Thymus (tissue), 14 donors: ENCODE measurements at places on chromosomes 2 and 18.

DNA sequence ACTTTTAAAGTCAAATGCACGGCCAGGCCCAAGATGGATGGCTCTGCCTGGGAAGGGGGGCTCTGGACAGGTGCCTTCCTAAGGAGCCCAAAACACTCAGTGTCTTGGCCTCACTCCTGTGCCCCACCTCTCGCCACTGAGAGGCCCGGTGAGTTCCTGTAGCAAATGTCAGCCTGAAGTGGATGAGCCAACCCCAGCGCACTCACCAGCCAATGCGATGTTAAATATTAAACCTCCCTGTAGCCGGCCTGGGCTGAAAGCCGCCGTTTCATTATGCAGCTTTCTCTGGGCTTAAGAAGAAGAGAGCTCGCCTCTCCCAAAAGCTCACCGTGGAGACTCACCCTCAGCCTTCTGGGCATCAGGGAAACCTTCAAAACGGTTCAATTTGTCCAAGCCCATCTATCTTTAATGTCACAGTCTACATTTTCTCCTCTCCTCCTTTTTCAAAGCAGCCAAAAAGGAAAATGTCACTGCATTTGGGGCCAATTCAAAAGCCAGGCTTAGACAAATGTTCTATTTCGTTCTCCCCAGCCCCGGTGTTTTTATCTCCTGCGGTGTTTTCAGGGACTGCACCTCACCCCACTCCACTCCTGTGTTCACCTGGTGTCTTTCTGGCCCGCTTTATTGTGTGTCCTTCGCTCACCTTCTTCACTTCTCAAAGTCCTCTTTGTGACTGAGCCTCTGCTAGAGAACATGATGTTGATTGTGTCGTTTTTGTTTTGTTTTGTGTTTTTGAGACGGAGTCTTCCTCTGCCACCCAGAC is 124.0 kb downstream of the NRP2 start:
- H3K27ac ChIP-seq: no peak overlapping the region
- H3K4me3 ChIP-seq: no peak overlapping the region
- no peaks in the 10 kb centered on the region for H3K36me3 ChIP-seq
- no peaks in the 10 kb centered on the region for H3K4me1 ChIP-seq
- DNase-seq: no peak

- H3K4me1 ChIP-seq: peaks cover 2% of the 10 kb centered on the region
- no peak overlapping the region for H3K4me3 ChIP-seq
- H3K36me3 ChIP-seq: no peaks in the 10 kb centered on the region
These were observed 102.0 kb upstream of the PPP1CB start for GRCh38 chr2:28649481-28650265.

DNA sequence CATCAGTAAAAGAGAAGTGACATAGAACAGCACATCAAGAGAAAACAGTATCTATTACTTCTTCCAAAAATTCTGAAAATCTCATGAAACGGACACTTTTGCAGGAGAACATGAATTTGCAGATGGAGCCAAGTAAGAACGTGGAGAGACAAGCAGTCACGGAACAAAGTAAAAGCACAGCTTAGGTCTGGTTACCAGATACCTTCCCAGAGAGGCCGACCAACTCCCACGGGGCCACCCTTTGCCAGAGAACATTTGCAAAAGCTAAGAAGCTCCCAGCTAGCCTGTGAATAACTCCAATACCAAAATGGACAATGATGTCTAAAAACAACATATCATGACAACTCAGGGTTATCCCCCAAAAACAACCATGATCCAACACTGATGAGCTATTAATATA is 38.9 kb downstream of the THAP4 start:
- no peaks in the 10 kb centered on the region for H3K27me3 ChIP-seq
- H3K36me3 ChIP-seq: peaks cover 46% of the 10 kb centered on the region
- H3K4me1 ChIP-seq: no peaks in the 10 kb centered on the region
- DNase-seq: no peak
- no peak overlapping the region for H3K4me3 ChIP-seq

DNA sequence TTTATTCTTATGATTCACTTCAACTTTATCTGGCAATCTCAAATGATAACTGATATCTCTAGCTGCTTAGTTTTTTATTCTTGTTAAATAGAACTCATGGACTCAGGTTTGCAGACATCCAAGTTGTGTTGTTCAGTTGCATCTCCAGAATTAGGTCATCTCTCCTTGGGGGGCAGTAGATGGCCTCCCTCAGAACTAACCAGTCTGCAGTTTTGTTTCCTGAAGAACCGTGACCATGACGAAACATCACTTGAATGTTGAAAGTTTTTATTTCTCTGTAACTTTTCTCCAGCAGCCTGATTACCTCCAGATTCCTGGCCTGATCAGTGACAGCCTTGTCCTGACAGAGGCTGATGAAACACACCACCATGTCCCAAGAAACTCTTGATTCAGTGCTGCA is 321.5 kb downstream of the GALNT13 start:
- no peak overlapping the region for H3K4me3 ChIP-seq
- no peaks in the 10 kb centered on the region for H3K36me3 ChIP-seq
- no peaks in the 10 kb centered on the region for H3K27me3 ChIP-seq
- H3K4me1 ChIP-seq: no peaks in the 10 kb centered on the region
- no peak overlapping the region for H3K27ac ChIP-seq

- H3K36me3 ChIP-seq: no peaks in the 10 kb centered on the region
- H3K27ac ChIP-seq: no peak overlapping the region
- H3K27me3 ChIP-seq: no peaks in the 10 kb centered on the region
- H3K4me1 ChIP-seq: no peaks in the 10 kb centered on the region
- H3K4me3 ChIP-seq: no peak overlapping the region
These were observed 21.5 kb upstream of the GPC1 start for GRCh38 chr2:240413813-240414429.

DNA sequence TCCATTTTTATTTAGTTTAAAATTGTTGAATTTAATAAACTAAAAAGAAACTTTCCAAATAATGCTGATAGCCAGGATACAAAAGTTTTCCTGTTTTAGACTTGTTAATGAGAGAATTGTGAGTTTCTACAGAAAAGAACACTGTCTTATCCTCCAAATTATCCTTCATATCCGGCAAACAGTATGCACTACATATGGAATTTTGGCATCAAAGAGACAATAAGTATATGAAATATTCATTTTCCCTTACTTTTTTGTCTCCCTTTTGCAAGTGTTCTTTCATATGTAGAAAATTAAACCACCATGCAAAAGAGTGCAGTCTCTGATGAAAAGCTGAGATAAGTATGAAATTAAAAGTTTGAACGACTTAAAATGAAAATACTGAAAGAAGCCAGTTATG is 159.4 kb downstream of the UBE2E3 start:
- peaks cover 10% of the 10 kb centered on the region for H3K4me1 ChIP-seq
- no peak for DNase-seq
- H3K27ac ChIP-seq: no peak overlapping the region
- H3K36me3 ChIP-seq: peaks cover 2% of the 10 kb centered on the region
- no peaks in the 10 kb centered on the region for H3K27me3 ChIP-seq

DNA sequence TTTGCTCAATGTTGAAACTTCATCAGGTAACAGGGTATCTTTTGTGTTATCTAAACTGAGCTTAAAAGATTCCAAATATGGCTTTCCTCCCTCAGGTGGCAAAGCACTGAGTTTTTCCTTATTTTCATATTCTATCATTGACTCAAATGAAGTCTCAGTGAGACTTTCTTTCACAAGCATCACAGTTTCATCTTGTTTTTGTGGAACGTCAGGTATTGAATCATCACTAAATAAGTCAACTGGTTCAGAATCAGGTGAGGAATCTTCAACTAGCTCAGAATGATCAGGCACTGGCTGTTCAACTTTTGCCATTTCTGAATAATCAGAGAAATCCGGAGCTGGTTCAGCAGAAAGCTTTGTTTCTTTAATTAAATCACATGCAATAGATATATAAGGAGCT is 24.6 kb downstream of the RTN4 start:
- no peak overlapping the region for H3K27ac ChIP-seq
- DNase-seq: no peak
- no peaks in the 10 kb centered on the region for H3K27me3 ChIP-seq
- H3K4me3 ChIP-seq: no peak overlapping the region
- H3K4me1 ChIP-seq: peaks cover 14% of the 10 kb centered on the region
- no peaks in the 10 kb centered on the region for H3K36me3 ChIP-seq

DNA sequence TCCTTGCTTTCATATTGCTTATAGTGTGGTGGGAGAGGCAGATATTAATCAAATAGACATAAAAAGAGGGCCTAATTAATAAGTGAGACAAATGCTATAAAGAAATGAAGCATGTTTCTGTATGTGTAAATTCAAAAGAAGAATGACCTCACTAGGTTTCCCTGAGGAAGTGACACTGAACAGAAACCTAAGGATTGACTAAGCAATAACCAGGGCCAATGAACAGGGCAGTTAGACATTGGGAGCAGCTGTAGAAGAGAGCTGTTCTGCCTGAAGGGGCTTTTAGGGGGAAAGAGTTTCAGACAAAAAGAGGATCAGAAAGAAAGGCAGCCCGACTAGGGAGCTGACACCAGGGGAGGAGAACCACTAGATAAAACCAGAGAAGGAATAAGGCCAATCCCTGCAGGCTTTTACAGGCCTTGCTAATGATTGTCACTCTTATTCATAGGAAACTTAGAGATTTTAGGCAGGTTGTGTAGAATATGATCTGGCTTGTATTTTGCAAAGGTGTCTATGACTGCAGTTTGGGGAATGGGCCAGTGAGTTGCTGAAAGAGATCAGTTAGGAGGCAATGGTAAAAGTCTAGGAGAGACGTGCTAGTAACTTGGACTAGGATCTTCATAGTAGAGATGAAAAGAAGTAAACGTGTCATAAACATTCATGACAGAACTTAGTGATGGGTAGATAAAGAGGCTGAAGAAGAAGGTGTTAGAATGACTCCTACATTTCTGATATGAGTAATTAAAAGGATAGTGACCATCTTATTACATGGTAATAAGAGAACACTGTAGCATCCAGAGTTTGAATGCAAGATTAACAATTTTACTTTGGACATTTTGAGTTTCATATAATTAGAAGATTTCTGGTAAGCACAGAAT is 26.8 kb upstream of the NABP1 start:
- no peaks in the 10 kb centered on the region for H3K4me1 ChIP-seq
- no peaks in the 10 kb centered on the region for H3K27me3 ChIP-seq
- DNase-seq: no peak
- no peak overlapping the region for H3K27ac ChIP-seq
- no peaks in the 10 kb centered on the region for H3K36me3 ChIP-seq

- H3K27me3 ChIP-seq: no peaks in the 10 kb centered on the region
- DNase-seq: no peak
- H3K27ac ChIP-seq: no peak overlapping the region
- no peaks in the 10 kb centered on the region for H3K4me1 ChIP-seq
- H3K4me3 ChIP-seq: no peak overlapping the region
These were observed 42.2 kb downstream of the KANSL1L start for GRCh38 chr2:210128961-210129360.

GRCh38 chr18:10805587-10806118 is 279.8 kb downstream of the NAPG start:
- DNase-seq: no peak
- no peaks in the 10 kb centered on the region for H3K27me3 ChIP-seq
- H3K36me3 ChIP-seq: no peaks in the 10 kb centered on the region

- H3K36me3 ChIP-seq: no peaks in the 10 kb centered on the region
- H3K27ac ChIP-seq: no peak overlapping the region
- H3K4me1 ChIP-seq: peaks cover 65% of the 10 kb centered on the region
- peaks cover 11% of the 10 kb centered on the region for H3K27me3 ChIP-seq
- H3K4me3 ChIP-seq: no peak overlapping the region
- no peak for DNase-seq
These were observed 29.0 kb upstream of the CATIP start for GRCh38 chr2:218327451-218328210.

DNA sequence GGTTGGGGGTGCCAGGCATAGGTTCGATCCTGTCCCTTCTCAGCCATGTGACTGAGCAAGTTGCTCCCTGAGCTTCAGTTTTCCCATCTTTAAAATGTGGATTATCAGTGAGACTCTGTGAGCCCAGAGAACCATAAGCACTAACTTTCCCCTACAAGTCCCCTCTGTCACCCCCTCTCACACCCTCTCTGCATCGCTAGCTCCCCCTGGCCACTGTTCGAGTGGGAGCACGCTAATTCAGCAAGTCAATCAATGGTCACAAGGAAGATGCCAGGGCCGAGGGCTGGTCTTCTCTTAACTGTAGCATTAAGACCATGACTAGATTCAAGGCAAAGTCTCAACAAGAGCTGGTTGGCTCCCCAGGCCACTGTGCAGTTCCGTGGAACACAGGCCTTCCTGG is 66.2 kb downstream of the BCL2L11 start:
- no peaks in the 10 kb centered on the region for H3K4me1 ChIP-seq
- H3K27me3 ChIP-seq: no peaks in the 10 kb centered on the region
- H3K36me3 ChIP-seq: no peaks in the 10 kb centered on the region

- H3K27me3 ChIP-seq: no peaks in the 10 kb centered on the region
- H3K27ac ChIP-seq: no peak overlapping the region
- no peak for DNase-seq
- no peaks in the 10 kb centered on the region for H3K36me3 ChIP-seq
- H3K4me3 ChIP-seq: no peak overlapping the region
These were observed 96.0 kb downstream of the SMAD7 start for GRCh38 chr18:48854780-48855179.

GRCh38 chr18:3794537-3795348 is 344.8 kb downstream of the TGIF1 start:
- H3K36me3 ChIP-seq: no peaks in the 10 kb centered on the region
- no peak overlapping the region for H3K27ac ChIP-seq
- no peak overlapping the region for H3K4me3 ChIP-seq
- H3K27me3 ChIP-seq: no peaks in the 10 kb centered on the region
- no peaks in the 10 kb centered on the region for H3K4me1 ChIP-seq

- no peaks in the 10 kb centered on the region for H3K27me3 ChIP-seq
- H3K27ac ChIP-seq: no peak overlapping the region
- peaks cover 35% of the 10 kb centered on the region for H3K36me3 ChIP-seq
These were observed 7.1 kb downstream of the RBM45 start for GRCh38 chr2:178119179-178119922.

GRCh38 chr18:59674186-59674902 is 22.9 kb downstream of the CCBE1 start:
- no peaks in the 10 kb centered on the region for H3K36me3 ChIP-seq
- no peak overlapping the region for H3K27ac ChIP-seq
- DNase-seq: no peak
- no peaks in the 10 kb centered on the region for H3K4me1 ChIP-seq
- no peaks in the 10 kb centered on the region for H3K27me3 ChIP-seq

- H3K4me3 ChIP-seq: no peak overlapping the region
- no peak for DNase-seq
- H3K27ac ChIP-seq: no peak overlapping the region
- H3K36me3 ChIP-seq: no peaks in the 10 kb centered on the region
- H3K4me1 ChIP-seq: no peaks in the 10 kb centered on the region
These were observed 111.6 kb downstream of the ATL2 start for GRCh38 chr2:38265461-38265860.

- no peak overlapping the region for H3K4me3 ChIP-seq
- H3K4me1 ChIP-seq: no peaks in the 10 kb centered on the region
- no peaks in the 10 kb centered on the region for H3K27me3 ChIP-seq
- H3K27ac ChIP-seq: no peak overlapping the region
- H3K36me3 ChIP-seq: no peaks in the 10 kb centered on the region
- no peak for DNase-seq
These were observed 110.6 kb downstream of the UPP2 start for GRCh38 chr2:158212301-158212700.

GRCh38 chr18:45628979-45629958 is 14.0 kb downstream of the SLC14A2 start:
- H3K4me3 ChIP-seq: no peak overlapping the region
- no peak for DNase-seq
- no peaks in the 10 kb centered on the region for H3K27me3 ChIP-seq

GRCh38 chr2:206064077-206064476 is 21.9 kb downstream of the INO80D start:
- no peaks in the 10 kb centered on the region for H3K4me1 ChIP-seq
- H3K4me3 ChIP-seq: no peak overlapping the region
- no peak overlapping the region for H3K27ac ChIP-seq

GRCh38 chr2:167249197-167249596 is 360.9 kb downstream of the XIRP2 start:
- no peaks in the 10 kb centered on the region for H3K36me3 ChIP-seq
- DNase-seq: no peak
- H3K27me3 ChIP-seq: no peaks in the 10 kb centered on the region
